NCI-H2227 treated with DMSO at 0.1 percent for 48 hours (cell line): ENCODE measurements at places on chromosomes 12 and 14.
A peak's percentile ranks its signal among the peaks of the same experiment; 100 is the strongest.

GRCh38 chr14:44979273-44979672 lies 17.3 kb downstream of the TOGARAM1 start:
- no peak for DNase-seq

GRCh38 chr12:120037851-120038250 lies 48.8 kb downstream of the BICDL1 start:
- DNase-seq, result no peak

GRCh38 chr12:51188359-51189051 lies 15.6 kb upstream of the TFCP2 start:
- DNase-seq, result no peak

DNA sequence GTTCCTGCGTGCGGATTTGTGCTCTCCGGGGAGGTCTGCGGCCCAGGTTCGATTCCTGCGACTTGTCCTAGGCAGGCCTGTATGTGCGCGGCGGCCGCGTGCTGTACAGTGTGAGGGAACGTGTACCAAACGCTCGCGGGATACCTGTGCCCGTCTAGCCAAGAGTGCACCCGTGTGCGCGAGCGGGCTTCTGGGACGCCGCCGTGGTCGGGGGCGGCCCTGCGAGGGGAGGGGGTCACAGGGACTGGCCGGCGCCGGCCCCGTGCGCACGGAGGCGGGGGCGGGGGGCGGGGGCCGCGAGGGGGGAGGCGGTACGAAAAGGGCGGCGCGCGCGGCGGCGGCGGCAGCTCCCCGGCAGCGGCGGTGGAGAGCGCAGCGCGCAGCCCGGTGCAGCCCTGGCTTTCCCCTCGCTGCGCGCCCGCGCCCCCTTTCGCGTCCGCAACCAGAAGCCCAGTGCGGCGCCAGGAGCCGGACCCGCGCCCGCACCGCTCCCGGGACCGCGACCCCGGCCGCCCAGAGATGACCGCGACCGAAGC lies at the start of gene DLK1:
TSS of gene DLK1 (plus strand) at position 343 of the 536 bp plus-strand sequence. CDS start at position 520, 177 bp downstream.
- DNase-seq, result no peak

- DNase-seq, result no peak
Observed at GRCh38 chr14:105938055-105938863, 411.9 kb downstream of the TMEM121 start.

- no peak for DNase-seq
Observed at GRCh38 chr12:88351146-88351545, 209.0 kb downstream of the TMTC3 start.

DNA sequence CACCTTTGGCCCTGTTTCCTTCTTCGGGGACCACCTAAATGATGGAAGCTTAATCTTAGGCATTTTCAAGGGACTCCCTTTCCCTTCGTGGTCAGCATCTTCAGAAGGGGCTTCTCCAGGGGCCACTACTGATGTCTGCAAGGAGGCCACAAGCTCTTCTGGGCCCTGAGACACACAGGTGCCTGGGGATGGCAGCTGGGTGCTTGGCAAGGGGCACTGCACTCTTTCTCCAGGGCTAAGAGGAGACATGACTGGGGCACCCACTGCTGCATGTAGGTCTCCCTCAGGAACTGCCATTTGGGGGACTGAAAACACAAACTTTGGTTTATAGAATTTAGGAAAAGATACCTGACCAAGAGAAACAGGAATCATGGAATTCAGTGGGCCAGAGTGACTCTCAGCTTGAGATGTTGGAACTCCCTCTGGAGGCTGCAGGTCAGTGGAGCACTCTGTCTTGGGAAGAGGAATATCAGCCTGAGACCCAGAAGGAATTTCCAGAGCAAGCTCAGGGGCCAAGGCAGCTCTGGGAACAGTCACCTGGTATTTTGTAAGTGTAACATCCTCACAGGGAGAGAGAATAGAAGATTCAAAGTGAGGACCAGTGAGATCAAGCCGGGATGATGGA lies 16.0 kb downstream of the PLD4 start:
- no peak for DNase-seq

- no peak for DNase-seq
Observed at GRCh38 chr14:100531152-100532121, 55.8 kb downstream of the BEGAIN start.

DNA sequence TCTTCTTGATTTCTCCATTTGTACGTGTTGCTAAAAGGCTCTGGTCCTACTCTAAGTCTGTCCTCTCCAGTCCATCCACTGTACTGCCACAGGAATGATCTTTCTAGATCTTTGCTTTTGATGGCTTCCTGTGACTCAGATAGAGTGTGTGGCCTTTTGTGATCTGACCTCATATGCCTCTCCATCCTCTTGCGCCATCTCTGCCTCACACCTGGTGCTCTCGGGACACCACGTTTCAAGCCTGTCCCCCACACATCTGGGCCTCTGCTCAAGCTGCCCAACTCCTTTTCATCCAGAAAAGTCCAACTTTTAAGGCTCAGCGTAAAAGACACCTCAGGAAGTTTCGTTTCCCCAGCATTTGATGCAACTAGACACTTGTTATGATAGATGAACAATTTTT lies 39.0 kb downstream of the DCAF4 start:
- DNase-seq, result no peak

- DNase-seq, result no peak
Observed at GRCh38 chr14:69760810-69761209, 6.1 kb upstream of the SRSF5 start.

- no peak for DNase-seq
Observed at GRCh38 chr12:40020261-40020691, 85.6 kb downstream of the SLC2A13 start.

DNA sequence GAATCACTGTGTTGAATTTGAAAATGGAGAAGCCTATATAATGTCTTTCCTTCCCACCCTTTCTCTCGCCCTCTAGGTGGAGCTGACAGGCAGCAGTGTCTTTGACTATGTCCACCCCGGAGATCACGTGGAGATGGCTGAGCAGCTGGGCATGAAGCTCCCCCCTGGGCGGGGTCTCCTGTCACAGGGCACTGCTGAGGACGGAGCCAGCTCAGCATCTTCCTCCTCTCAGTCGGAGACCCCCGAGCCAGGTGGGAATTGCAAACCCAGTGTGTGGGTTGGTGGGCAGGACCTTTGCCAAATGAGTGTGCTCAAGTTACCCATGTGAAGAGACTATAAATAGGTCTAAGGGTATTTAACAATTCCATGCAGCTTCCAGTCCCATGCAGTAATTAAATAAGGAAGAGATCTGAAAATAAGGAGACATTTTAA lies 274.7 kb downstream of the EGLN3 start:
- DNase-seq, result no peak

- no peak for DNase-seq
Observed at GRCh38 chr12:48350249-48351021, at the start of gene ZNF641. TSS of gene ZNF641 (minus strand) at chr12:48350919. CDS start at chr12:48348090, 2,829 bp downstream.

- no peak for DNase-seq
Observed at GRCh38 chr14:58947156-58947555, 241.3 kb upstream of the DAAM1 start.

DNA sequence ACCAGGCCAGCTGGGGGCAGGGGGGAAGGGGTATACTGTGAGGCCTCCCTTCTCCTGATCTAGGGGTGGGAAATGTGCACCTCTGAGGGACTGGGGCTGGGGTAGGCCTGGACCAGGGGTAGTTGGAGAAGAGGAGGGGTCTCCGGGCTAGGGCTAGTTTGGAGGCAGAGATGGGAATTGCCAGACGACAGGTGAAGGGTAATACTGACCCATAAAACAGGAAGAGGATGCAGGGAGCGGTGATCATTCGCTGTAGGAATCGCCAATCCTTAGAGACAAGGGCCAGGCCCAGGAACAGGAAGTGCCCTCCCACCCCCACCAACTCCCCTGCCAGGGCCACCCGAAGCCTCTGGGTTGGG lies 4.4 kb downstream of the SLC22A17 start:
- no peak for DNase-seq

- no peak for DNase-seq
Observed at GRCh38 chr12:19642345-19642744, 203.1 kb downstream of the AEBP2 start.

DNA sequence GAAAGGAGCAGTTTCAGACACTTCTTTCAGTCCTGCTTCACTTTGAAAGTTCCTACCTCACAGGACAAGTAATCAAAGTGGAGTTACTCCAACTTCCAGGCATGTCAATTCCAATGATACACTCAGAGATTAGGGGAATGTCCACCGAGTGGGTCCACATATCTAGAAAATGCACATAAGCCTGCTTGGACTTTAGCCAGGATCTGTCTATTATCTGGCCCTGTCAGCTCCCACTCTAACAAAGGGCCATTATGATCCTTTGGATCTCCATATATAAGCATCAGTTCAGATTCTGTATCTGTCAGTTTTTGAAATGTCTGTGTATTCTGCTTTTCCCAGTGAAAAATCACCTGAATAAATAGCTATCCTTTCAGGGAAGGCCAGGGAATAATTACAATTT lies 112.9 kb upstream of the ATXN7L3B start:
- DNase-seq, result no peak

GRCh38 chr12:53941187-53941586 lies 2.6 kb downstream of the HOXC13 start:
- no peak for DNase-seq

GRCh38 chr12:66048218-66048834 lies 82.2 kb downstream of the LLPH start:
- no peak for DNase-seq

DNA sequence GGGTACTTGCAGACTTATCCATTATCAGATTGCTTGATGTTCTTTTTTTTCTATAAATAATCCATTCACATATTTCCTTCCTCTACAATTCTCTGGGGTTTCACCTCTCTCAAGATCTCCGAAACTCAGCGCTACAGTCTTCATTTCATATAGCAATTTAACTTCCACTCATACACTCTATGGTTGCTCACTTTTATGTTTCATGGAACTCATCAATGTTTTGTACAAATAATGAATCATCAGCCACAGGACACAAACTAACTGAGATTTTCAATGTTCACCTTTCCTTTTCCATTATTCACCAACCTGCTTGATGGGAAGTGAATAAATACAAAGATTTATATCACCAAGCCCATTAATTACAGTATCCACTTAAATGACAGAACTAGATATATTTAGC lies 534.7 kb downstream of the LRFN5 start:
- DNase-seq, result no peak

GRCh38 chr12:77481687-77482086 lies 349.0 kb upstream of the NAV3 start:
- DNase-seq, result no peak

- no peak for DNase-seq
Observed at GRCh38 chr12:131455581-131456110, 255.2 kb upstream of the SFSWAP start.

GRCh38 chr12:89874146-89874545 lies 165.5 kb upstream of the ATP2B1 start:
- DNase-seq, result no peak

GRCh38 chr12:120870415-120870814 lies 33.7 kb downstream of the SPPL3 start:
- DNase-seq, result no peak

GRCh38 chr12:69932676-69933552 lies 107.9 kb downstream of the MYRFL start:
- no peak for DNase-seq

DNA sequence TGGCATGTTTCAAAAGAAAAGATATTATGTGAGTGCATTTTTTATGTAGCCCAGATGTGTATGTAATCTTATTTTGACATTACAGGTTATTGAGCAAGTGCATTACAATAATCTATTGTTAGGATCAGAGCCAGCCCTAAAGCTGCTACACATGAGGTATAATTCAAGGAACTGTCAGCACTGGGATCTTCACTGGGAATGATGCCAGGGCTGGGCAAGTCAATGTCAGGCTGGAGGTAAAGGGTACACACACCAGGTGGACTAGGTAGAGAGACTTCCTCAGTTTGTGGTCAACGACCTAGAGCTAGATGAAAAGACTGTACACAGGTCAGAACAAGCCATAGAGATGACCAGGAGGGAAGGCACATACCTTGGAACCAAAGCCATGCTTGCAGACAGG lies 15.4 kb downstream of the TRIM9 start:
- no peak for DNase-seq

GRCh38 chr12:44446181-44446580 lies 429.9 kb downstream of the NELL2 start:
- no peak for DNase-seq

DNA sequence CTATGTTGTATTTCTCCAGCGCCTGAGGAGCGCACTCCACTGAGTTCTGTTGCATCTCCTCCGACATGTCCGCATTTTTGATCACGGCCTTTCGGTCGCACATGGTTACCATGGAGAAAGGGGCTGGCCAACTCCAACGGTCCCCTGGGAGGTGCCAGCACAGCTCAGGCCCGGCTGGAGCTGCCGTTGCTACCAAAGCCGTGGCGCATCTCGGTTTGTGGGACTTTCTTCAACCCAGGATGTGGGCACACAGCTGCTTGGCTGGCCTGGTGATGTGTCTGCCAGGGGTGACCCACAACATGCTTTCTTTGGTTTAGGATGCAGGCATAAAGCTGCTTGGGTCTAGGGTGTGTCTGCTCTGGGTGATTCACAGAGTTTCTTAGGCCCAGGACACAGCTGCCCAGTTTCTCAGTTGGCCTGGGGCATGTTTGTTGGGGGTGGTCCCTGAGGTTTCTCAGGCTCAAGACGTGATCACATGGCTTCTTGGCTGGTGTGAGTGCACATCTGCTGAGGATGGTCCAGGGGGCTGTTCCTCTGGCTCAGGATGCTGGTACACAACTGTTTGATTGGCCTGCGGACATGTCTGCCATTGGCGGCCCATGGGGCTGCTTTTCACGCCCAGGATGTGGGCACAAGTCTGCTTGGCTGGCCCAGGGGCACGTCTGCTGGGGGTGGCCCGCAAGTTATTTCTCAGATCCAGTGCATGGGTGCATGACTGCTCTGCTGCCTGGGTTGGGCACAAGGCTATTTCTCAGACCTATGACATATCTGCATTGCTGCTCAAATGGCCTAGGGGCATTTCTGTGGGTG lies 25.9 kb upstream of the GTF2A1 start:
- DNase-seq, result no peak

GRCh38 chr12:69241438-69242092 lies 2.2 kb downstream of the CPSF6 start:
- DNase-seq, result no peak

DNA sequence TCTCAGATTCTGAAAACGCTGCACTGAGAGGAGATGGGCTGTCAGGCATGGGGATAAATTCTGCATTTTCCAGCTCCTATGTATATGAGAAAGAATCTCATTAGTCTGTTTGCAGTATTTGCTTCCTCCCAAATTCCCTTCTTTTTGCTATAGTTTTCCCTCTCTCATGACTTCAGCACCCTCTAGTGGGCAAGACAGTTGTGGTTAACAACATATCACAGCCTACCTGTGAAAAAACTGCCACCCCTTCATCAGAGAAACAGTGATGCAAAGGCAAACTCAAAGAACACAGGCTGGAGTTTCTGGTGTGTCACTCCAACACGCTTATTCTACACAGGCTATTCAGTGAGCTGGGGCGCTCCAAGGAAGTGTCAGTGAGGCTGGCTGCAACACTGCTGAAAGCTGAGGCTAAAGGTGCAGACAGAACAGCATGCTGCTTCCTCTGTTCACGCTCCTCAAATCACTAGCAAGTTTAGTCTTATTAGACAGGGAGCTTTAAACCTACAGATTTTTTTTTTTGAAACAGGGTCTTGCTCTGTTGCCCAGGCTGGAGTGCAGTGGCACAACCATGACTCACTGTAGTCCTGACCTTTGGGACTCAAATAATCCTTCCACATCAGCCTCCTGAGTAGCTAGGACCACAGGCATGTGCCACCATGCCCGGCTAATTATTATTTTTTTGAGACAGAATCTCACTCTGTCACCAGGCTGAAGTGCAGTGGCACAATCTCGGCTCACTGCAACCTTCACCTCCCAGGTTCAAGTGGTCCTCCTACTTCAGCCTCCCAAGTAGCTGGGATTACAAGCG lies 19.3 kb downstream of the ZC2HC1C start:
- DNase-seq, result peak; percentile 25

- DNase-seq, result no peak
Observed at GRCh38 chr12:47134005-47134404, 54.2 kb upstream of the AMIGO2 start.

- no peak for DNase-seq
Observed at GRCh38 chr14:52021957-52022600, 32.7 kb downstream of the RTRAF start.

- DNase-seq, result no peak
Observed at GRCh38 chr12:95244350-95244749, 26.7 kb downstream of the VEZT start.
